ENCODE measurements at places on chromosomes 11 and 22.

- no peak for DNase-seq
Observed at GRCh38 chr11:129417458-129417857, 41.8 kb downstream of the BARX2 start.

GRCh38 chr22:32606181-32606580 is 131.6 kb downstream of the FBXO7 start:
- DNase-seq, result no peak

DNA sequence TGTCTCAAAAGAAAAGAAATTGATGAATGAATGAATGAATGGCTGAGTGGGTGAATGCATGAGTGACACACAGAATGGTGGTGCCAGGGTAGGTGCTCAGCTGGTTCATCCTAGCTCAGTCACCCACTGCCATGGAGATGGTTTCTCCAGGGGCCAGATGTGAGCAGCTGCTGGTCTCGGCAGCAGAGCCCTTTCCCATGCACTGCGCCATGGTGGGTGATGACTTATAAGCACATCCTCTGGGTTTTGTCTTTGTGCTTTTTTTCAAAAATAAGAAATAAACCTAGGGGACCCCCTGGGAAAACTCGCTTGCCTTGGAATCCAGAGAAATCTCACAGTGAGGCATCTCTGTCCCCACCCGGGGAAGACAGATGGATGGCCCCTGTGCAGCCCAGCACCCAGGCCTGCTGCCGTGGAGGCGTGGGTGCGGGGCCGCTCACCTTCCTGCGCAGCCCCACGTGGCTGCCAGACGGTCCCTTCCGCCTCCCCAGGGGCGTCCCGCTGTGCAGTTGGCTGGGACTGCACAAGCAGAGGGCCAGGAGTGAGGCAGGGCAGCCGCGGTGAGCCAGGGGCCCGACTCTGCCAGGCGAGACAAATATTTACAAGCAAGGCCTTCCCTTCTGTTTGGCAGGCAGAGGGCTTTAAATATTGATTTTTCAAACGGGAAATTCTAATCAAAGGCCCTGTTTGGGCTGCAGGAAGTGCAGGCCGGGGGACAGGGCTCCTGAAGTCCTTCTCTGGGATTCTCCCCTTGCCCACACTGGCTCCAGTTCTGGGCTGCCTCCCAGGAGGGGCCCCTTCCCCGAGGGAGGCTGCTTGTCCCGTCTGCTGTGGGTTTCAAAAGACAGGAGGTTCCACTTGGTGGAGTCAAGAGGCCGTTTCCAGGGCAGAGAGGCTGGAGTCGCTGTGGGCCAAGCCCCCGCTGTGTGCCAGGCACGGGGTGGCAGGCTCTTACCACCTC is 24.3 kb downstream of the MPPED1 start:
- DNase-seq, result no peak

DNA sequence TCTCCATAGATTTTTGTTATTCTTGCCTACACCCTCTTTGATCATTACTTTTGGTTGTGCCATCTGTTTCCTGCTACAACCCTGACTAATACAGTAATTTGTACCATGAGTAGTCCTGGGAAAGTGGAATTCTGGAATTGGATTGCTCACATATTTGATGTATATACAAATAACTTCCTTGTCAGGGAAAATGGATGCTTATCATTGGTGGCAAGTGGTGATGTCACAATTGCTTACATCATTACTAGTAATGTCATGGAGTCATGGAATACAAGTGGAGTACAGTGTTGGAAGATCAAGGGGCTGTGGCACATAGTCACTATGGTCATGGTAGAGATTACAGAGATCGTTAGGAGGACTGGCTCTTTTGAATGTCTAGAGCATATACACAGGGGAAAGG is 24.4 kb downstream of the AASDHPPT start:
- no peak for DNase-seq

DNA sequence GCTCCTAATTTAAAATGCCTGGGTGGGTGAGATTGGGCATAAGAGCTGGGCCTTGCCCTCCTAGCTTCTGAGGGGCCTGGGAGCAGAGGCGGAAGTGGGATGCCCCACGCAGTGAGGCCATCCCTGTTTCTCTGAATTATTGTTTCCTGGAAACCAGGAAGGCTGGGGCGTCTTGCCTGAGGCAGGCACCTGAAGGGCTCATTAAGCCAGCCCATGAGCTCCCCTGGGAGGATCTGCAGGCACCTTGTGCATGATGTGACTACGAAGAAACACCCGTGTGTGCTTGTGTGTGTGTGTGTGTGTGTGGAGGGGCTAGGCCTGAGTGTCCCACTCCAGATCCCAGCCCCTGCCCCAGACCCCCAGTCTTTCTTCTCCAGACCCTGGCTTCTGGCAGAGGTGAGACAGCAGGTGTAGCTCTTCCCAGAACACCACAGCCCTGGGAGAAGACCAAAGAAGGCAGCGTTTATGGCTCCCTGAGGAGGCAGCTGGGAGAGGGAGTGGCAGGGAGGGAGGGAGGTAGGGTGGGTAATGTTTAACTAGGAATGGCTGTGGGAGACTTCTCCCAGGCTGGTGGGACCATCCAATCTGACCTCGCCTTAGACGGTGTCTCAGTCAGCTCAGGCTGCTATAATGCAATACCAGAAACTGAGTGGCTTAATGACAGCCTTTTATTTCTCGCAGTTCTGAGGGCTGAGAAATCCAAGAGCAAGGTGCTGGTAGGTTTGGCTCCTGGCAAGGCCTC is 2.1 kb upstream of the BATF2 start:
- no peak for DNase-seq

GRCh38 chr11:123611698-123612097 is 42.7 kb downstream of the SCN3B start:
- no peak for DNase-seq
